ENCODE measurements at places on chromosomes 12 and 14.

GRCh38 chr14:93212432-93212831 is 5.4 kb downstream of the UBR7 start:
- no peak for DNase-seq

DNA sequence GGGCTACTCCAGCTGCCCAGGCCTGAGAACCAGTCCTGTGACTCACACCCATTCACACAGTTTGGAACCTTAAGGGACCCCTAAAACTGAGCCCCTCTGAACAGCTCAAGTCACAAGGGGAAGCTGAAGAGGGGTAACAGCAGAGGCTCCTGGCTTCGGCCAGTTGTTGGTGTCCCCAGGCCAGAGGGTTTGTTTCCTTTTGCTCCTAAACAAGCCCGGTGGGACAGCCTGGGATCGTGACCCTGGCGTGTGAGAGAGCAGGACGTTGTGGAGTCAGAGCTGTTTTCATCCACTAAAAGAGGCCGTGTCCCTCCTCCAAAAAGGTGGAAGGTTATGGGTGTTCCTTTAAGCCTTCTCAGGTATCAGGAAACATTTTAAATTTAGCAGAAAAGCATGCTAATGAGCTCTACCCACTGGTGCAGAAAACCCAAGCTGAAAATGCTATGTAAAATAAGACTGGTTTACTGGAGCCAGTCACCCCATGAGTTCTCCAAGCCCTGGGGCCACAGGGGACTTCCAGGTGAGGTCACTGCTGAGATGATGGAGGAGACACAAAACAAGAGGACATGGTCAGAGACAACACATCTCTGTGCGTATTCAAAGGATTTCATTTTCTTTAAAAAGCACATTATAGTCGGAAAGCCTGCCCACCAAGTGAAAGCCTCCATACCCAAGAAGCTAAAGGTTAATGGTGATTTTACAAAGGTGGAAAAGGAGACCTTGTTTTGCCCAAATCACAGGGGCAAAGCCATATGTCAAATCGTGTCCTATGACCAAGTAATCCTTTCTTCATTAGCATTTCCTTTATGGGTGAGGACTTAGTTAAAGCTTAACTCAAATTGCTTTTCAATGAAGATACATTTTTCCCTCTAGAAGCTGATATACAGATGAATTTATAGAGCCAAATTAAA is 14.1 kb downstream of the PRKAB1 start:
- no peak for DNase-seq

GRCh38 chr14:57060276-57060955 is 208.3 kb downstream of the EXOC5 start:
- DNase-seq, result no peak

DNA sequence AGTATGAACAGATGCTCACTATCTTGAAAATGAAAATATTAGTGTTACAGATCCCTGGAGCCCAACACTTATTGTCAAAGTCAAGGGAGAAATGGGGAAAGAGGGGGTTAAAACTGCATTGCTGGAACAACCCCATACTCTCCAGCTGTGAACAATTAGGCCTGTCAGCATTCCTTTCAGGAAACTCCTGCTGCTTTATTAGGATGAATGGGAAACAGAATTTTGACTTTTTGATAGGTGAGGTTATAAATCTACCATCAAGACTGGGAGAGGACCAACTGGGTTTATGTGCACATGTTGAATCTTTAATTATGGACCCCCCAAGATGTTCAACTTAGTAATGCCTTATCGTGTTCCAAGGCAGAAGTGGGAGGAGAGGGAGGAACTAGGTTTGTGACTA is 85.0 kb downstream of the TMTC1 start:
- no peak for DNase-seq

- DNase-seq, result no peak
Observed at GRCh38 chr14:63848890-63849289, 3.9 kb upstream of the SYNE2 start.

- no peak for DNase-seq
Observed at GRCh38 chr12:26523708-26524150, 309.3 kb downstream of the ITPR2 start.

- DNase-seq, result no peak
Observed at GRCh38 chr14:23520899-23521533, 30.5 kb downstream of the ZFHX2 start.

- no peak for DNase-seq
Observed at GRCh38 chr14:77738559-77739250, 22.3 kb downstream of the SNW1 start.

GRCh38 chr12:123393747-123394146 is 9.8 kb downstream of the KMT5A start:
- no peak for DNase-seq

GRCh38 chr12:118830296-118830695 is 151.0 kb upstream of the SRRM4 start:
- no peak for DNase-seq

GRCh38 chr12:50127546-50127945 is 15.5 kb downstream of the COX14 start:
- DNase-seq, result no peak

DNA sequence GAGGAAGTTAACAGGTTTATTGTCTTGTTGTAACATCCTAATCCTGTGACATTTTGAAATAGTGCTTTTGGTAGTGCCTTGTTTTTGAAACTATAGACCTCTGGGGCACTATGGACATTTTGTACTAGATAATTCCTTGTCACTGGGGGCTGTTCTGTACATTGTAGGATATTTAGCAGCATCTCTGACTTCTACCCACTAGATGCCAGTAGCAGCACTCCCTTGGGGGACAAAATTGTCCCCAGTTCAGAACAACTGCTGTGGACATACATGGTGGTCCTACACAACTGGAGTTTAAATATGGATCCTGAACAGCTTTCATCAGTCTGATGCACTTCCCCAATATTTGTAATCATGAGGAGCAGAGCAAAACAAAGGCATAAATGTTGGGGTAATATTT is 264.7 kb downstream of the RAD51B start:
- DNase-seq, result no peak

GRCh38 chr14:55807053-55807880 is 227.3 kb downstream of the KTN1 start:
- DNase-seq, result no peak

DNA sequence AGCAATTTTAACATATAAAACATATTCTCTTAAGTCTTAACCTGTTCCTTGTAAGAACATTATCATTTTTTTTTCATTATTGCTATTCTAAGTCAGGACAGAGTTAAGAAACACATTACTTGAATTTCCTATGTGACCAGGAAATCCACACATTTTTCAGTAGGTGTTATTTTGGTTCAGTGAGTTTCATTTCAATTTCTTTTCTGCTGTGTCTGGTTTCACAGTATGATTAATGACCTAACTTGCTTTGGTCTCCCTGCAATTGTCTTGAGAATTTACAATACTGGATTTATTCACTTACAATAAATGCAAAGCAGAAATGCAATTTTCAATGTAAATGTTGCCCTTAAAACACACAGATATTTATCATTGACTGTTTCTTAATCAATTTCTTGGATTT is 396.9 kb upstream of the TMTC1 start:
- no peak for DNase-seq

DNA sequence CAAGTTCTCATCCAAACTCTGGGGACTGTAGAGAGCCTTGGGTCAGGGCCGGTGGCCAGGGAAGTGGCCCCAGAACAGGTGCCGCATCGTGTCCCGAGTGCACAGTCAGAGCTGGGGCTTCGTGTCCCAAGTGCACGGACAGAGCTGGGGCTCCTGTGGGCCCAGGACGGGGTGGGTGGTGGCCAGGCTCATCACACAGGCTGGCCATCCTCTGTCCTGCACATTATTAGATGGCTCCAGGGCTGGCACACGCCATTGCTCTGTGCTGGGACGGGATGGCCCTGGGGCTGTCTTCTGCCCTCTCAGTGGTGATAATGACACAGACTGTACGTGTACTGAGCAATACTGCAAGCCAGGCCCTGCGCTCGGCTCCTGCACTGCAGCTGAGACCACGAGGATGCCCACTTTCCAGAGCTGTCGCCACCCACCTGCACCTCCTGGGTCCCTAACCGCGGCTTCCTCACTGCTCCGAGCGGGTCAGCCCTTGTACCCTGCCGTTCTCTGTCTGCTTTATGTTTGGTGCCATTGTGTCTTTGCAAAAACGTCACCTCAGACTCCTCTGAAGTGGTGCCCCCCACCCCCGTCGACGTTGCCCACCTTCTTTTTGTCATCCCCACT is 1.9 kb downstream of the FBRSL1 start:
- no peak for DNase-seq

DNA sequence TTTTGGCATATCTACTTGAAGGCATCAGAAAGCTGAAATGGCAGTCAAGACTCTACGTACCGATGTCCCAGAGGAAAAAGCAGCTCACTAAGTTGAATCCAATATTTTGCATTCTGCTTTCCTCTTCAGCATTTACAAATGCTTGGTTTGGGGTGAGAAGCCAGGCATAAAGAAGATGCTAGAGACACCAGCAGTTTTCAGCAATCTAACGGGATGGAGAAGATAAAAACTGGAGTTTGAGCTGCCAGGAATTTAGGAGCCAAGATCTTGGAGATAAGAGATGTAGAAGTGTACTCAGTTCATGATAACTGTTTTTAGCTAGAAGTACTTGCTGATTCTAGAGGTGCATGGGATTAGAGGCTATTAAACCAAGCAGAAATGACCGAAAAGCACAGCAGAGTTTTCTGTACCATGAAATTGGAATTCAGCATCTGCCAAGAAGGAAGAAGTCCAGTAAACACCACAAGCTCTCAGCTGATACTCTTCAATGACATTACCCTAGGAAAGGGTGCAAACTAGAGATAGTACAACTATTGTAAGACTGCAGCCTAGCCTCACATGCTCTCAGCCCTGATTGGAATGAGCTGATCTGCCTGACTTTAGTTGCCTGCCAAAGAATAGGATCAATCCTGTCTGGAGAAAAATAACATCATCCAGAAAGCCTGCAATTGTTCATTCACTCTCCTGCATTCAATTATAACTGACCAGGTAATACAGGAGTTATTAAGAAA is 7.4 kb upstream of the ALDH1L2 start:
- no peak for DNase-seq

- DNase-seq, result no peak
Observed at GRCh38 chr12:46462641-46463355, 90.2 kb upstream of the SLC38A2 start.

DNA sequence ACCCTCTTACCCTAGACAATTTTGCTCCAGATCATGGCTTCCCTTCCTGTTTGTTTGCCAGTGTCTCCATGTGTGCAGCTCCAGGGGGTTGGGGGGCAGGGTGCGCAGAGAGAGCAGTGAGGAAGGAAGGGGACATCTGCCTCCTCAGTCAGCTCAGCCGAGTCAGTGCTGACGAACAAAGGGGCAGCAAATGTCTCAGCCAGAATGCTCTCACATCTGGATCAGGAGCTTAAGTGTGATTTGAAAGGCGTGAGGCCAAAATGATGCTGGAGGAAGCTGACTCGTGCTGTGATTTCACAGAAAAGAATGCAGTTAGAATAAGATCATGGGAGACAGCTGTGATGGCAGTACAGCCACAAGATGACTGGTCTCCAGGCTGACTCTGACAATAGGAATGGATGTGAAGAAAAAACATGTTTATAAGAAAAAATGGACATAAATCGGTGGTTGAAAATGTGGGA is 27.1 kb upstream of the CDK17 start:
- peak; percentile 77 for DNase-seq

DNA sequence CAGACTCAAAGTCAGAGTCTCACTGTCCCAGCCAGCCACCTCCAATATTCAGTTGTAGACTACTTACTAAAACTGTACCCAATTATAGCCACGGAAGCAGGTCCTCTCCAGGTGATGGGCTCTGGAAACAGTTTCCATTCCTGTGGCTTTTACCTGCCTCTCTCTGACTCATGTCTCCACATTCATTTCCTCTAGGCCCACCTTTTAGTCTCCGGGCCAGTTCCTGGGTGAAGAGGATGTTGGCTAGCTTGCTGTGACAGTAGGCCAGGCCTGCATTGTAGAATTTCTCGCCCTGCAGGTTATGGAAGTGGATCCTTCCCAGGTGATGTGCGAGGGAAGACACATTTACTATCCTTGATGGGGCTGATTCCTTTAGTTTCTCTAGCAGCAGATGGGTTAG is 5.6 kb downstream of the RDH11 start:
- no peak for DNase-seq

GRCh38 chr14:94343238-94344005 is 20.3 kb upstream of the SERPINA6 start:
- DNase-seq, result no peak

DNA sequence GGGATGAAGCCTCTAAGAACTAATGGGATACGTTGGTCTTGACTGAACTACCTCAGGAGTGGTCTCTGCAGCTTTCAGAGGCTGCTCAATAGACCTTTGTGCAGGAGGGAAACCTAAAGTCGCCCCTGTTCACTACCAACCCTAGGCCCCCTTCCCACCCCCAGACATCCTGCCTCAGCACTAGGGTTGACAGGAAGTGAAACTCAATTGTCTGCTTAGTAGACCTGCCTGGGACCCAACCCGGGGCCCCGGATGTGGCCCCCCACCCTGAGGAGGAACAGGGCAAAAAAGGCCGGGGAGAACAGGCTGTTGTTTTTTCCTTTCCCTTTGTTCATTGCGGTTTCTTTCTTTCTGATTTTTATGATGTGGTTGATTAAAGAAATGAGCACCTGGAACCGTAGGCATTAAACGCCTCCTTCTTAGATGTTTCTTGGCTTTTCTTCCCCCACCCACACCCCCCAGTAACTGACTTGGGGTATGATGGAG is 1.6 kb upstream of the DGKA start:
- DNase-seq, result no peak

DNA sequence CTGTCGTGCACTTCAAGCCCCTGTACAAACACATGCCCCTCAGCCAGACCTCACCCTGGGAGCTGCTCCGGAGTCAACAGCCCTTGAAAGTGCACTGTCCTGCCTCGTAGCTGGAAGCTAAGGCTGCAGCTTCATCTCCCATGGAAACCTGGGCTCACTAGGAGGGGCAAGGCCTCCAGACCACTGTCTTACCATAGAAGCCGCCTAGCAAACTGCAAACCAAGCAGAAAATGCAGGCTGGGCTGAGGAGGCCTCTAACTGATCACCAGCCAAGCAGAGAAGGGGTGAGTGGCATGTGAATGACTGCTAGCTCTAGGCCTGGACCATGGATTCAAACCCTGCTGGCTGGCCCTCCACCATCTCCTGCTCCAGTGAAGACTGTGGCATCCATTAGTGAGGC is 340.2 kb downstream of the CACNA1C start:
- DNase-seq, result no peak

GRCh38 chr12:78210894-78211302 is 380.2 kb downstream of the NAV3 start:
- DNase-seq, result no peak

- no peak for DNase-seq
Observed at GRCh38 chr14:89669193-89669592, 252.2 kb upstream of the FOXN3 start.

GRCh38 chr12:52969828-52970569 is 21.1 kb downstream of the KRT18 start:
- DNase-seq, result no peak

- peak; percentile 94 for DNase-seq
Observed at GRCh38 chr12:30926243-30927221, at the start of gene TSPAN11. TSPAN11 (plus strand) TSS chr12:30926748; CDS start chr12:30953992, 27,244 bp downstream.

GRCh38 chr14:46432516-46432915 is 219.1 kb downstream of the RPL10L start:
- DNase-seq, result no peak

- no peak for DNase-seq
Observed at GRCh38 chr14:100281286-100282082, 24.8 kb downstream of the SLC25A29 start.

GRCh38 chr14:100085462-100085861 is 20.2 kb downstream of the EVL start:
- no peak for DNase-seq

- DNase-seq, result no peak
Observed at GRCh38 chr14:49972131-49972671, 79.3 kb downstream of the ARF6 start.

Data from ecto neural progenitor cell (in vitro differentiated cells).